ENCODE measurements at places on chromosomes 7 and 10. TPM values are rescaled to one million over a fixed set of nuclear protein-coding genes. Genes with fewer than 3 reads are reported as not detected.

The ENO4 gene
- not detected for total RNA-seq

GRCh38 chr10:53489335-53490182 lies 717.0 kb upstream of the MBL2 start:
- no peak for DNase-seq

DNA sequence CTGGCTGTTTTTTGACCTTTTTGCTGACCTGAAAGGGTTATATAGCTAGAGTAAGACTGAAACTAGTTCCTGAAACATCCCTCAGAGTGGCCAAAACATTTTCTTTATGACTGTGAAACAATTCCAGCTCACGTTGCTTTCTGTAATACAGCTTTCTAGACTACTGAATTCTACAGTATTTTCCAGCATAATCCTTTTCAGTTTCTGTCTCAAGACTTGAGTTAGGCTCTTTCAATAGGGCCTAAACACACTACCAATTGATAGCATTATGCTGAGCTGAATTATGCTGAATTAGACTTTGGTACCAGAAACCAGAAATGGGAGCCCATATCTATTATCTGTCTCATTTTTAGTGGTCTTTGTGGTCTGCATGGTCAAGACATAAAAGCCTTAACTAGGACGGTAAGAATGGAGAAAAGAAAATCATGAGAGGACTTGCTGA lies 72.6 kb downstream of the EPDR1 start:
- DNase-seq = no peak

DNA sequence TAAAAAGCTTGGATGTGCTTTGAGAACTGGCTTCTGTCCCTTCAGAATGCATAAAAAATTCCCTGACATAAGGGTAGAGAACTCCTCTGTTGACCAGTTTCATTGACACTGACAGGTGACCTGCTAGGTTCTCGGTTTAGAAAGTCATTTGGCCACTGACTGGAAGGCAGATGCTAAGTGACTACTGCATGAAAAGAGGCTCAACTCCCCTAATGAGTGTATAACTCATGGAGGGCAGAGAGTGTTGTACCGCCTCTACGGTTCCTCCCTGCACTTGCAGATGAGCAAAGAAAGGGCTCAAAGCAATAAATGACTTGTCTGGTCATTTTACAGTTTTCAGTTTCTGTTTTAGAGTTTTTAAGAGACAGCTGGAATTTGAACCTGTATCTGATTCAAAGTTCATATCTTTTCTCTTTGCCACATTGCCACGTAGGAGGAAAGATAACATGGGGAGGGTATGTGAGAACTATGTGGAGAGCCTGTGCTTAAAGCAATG lies 2.9 kb upstream of the FGL2 start:
- no peak for DNase-seq

GRCh38 chr7:25857376-25858067 lies 294.5 kb upstream of the NFE2L3 start:
- DNase-seq = no peak

Data from activated naive CD4-positive, alpha-beta T cell treated with anti-CD3 and anti-CD28 coated beads, Interleukin-2, amount 50 U/mL, for 72 hours (primary cell).